RPMI7951 (cell line): ENCODE measurements at places on chromosomes 16 and 17. TPM values are rescaled to one million over a fixed set of nuclear protein-coding genes. Genes with fewer than 3 reads are reported as not detected.

GRCh38 chr17:82334204-82334621 is 647 bp upstream of the SECTM1 start:
- no peak for DNase-seq

- DNase-seq, result no peak
Observed at GRCh38 chr17:76086384-76086783, 7.4 kb downstream of the ZACN start.

GRCh38 chr17:30761060-30761459 is 63.4 kb downstream of the CRLF3 start:
- DNase-seq, result no peak

DNA sequence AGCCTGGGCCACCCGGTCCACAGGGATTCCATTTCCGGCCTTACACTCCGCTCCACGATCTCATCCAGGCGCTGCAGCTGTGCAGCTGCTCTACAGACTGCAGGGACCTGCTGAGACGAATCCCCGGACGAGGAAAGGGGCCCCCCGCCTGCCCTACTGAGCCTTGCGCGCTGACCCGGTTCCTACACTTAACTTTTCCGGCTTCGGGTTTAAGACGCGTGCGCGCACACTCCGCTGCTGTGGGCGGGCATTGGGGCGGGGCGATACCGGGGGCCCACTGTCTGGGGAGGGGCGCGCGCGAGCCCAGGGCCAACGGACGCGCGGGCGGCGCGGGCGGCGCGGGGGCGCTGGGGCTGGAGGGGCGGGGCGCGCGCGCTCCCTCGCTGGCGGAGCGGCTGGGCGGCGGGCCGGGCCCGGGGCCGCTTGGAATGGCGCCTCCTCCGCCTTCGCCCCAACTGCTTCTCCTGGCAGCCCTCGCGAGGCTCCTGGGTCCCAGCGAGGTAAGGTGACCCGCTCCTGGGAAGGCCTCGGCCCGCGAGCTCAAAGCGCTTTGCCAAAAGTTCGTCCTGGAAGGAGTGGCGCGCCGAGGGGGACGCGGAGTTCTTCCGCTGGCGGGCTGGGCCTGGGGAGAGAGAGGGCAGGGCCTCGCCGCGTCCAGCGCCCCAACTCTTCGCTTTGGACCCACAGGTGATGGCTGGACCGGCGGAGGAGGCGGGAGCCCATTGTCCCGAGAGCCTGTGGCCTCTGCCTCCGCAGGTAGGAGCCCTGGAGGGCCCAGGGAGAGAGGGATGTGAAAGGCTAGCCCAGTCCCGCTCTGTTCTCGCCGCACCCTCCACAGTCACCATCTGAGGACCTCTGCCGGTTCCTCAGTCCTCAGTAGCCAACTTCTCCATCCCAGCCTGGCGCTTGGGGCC is at the start of gene TP53I13:
TP53I13 (plus strand) TSS at position 371 of the 914 bp plus-strand sequence; CDS start at position 429, 58 bp downstream.
- DNase-seq, result peak; percentile 80

DNA sequence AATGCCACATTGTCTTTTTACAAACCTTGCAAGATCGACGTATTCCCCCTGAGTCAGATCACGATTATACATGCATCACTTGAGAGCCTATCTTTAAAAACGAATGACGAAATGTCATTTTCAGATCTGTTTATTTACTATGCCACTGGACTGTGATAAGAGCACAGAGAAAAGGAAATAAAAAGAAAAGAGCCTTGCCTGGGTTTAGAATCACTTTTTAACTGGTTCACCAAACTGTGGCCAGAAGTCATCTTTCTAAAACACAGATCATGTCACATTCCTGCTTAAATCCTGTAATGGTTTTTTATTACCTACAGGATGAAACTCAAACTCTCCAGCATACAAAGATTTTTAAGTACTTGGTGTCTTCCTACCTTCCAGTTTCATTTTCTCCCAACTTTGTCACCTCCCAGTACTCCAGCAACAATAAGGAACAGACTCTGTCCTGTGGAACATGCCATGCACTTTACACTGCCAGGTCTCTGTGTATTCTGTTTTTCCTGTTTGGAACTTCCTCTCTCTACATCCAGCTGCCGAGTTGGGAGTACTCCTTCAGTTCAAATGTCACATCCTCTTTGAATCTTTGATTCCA is 91.5 kb downstream of the SNX11 start:
- peak; percentile 10 for DNase-seq

The SLC5A10 gene
- total RNA-seq, result not detected in 2 replicates

GRCh38 chr16:81227785-81228184 is 10.7 kb upstream of the BCO1 start:
- DNase-seq, result no peak

The PTX4 gene
- total RNA-seq, result not detected in 2 replicates

GRCh38 chr17:3802461-3803307 is 1.7 kb upstream of the ITGAE start:
- DNase-seq, result peak; percentile 73

DNA sequence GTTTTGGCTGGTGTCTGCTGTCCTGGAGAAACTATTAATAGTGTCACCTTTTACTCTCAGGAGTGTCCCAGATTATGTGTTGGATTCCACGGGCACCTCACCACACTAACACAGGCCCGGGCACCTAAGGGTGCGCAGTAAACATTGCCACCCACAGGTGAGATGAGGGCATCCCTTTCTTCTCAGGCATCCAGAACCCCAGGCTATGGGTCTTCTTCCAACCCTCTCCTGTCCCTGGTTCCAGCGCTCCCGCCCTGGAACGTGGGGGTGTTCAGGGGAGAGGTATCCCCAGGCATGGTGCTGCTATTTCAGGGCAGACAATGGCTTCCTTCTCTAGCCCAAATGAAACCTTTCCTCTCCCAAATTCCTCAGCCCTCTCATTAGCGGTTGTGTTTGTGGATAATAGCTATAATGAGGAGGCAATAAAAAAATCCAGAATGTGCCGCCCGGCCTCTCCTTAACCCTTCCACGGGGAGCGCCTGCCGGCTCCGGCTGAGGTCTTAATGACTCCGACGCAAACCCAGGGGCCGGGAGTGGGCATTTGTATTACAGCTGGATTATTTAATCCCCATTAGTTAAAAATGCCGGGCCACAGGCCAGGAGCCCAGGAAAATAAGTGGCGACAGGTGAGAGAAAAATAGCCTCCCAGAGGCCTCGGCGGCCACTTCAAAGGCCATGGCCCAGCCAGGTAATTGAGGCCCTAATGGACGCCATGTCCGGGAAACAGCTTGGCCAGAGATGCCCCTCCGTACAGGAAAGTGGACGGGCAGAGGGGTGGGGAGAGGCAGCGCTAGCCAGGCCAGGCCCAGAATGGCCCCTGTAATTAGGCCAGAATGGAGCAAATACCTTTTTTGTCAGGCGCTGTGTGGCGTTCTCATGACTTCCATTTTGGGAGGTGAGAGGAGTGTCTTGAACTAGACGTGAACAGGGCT is 102.8 kb downstream of the IRX5 start:
- DNase-seq, result no peak

DNA sequence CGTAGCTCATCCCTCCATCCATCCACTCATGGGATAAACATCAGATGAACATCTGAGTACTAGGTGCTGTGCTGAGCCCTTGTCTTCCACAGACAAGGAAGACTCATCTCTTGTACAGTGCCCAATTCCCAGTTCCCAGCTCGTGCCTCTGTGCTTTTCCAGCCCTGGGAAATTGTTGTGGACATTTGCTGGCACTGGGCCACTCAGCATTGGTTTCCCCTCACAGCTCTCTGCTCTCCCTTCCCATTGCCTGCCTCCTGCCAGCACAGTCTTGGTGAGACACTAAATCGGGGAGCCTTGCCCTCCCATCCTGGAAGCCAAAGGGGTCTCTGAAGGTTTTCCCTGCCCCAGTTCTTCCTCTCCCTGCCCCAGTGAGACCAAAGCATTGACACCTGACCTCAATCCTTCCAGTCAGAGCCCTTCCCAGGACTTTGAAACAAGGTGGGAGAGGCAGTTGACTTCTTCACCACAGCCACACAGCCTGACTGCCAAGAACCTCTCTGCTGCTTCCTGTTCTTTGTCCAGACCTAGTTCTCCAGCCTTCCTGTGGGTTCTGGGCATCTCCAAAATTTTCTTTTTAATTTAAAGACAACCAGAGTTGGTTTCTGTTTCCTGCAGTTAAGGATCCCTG is 50.2 kb downstream of the WSB1 start:
- DNase-seq, result no peak

GRCh38 chr16:87185308-87185707 is 131.9 kb downstream of the C16orf95 start:
- DNase-seq, result no peak

- peak; percentile 3 for DNase-seq
Observed at GRCh38 chr16:10240854-10241613, 58.8 kb upstream of the GRIN2A start.

DNA sequence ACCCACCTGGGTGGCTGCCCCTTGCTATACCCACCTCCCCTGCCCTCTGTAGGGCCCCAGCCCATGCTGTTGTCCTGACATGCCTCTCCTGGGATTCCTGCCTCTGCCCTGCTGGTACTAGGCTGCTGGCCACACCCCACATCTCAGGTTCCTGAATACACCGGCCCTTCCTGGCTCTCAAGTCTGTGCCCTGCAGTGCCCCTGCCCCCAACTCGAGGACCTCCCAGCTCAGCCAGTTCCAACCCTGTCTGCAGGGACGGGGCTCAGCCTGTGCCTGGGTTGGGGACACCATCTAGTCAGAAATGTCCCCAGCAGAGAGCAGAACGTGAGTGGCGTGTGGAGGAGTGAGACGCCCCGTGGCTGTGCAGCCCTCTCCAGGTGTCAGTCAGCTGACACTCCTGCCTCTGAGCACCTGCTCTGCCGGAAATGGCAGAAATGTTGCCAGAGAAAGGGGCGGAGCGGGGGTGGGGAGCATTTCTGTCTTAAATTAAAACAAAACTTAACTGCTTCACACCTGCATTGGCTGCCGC is 28.7 kb downstream of the ACSF3 start:
- no peak for DNase-seq

DNA sequence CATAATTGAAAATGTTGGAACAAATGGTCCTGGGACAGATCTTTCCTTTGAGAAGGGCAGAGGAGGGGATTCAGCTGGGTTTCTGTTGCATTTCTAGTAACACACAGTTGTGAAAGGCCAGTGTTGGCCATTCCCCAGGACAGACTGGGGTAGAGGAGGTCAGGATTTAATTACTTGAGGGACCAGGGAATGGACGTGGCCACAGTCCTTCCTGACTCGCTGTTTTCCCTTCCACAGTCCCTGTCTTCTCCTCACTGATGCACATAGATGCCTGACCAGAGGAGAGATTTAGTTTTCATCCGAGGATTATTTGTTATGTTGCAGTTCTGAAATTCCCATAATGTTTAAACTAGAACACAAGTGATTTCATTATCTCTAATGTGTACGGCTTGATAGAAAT is 25.2 kb upstream of the HEATR6 start:
- no peak for DNase-seq

The TNFRSF13B gene
- not detected in 2 replicates for total RNA-seq

The TOP2A gene
- 303 and 315 TPM in 2 replicates for total RNA-seq

The NPIPB6 gene
- 0.24 and 0.29 TPM in 2 replicates for total RNA-seq

The CNTNAP4 gene
- total RNA-seq, result not detected in 2 replicates

GRCh38 chr16:67548265-67549126 is 13.8 kb upstream of the CTCF start:
- no peak for DNase-seq

The GABARAP gene
- 451 and 468 TPM in 2 replicates for total RNA-seq

DNA sequence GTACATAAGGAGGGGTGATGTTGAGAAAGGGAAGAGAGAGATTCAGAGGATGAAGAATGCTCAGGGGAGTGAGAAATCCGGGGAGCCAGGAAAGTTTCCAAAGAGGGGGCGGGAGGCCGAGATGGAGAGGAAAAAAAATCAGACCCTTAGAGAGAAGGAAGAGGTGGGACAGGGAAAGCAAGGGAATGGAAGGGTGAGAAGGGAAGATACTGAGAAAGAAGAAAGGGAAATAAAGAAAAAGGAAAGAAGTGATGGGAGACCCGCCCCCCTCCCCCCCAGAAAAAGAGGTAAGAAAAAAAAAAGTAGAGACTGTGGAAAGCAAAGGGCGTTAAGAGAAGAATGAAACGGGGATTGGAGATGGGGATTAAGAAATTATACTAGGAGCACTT is 507 bp downstream of the DYNLRB2 start:
- DNase-seq, result no peak

DNA sequence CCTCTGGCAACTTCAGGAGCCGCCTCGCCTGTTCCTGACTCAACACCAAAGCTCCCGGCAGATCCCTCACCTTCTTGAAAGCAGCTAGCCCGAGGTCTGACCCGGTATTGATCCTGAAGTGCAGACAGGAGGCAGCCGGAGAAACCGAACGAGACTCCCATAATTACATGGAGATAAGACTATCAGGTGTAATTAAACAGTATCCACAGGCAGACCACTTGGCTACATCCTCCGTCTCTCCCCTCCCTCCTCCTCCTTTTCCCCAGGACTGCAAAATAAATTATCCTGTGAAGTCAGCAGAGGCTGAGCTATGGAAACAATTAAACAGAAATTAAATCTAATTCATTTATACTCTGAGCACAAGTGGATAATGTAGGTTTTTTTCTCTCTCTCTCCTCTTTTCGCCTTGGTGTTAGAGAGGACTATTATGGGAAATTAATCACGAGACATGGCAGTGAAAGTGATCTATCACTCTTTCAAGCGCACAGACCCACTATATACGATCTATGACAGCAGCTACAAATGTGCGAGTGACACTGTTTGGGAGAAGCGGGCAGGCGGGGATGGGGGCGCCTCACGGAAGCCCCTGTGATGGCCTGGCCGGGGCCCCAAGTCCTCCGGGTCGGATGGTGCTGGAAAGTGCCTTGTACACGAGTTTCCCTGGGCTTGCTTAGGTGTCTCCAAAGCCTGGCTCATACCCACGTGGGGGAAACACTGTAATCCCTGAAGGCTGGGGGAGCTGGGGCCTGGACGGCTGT is 92.8 kb downstream of the RBFOX3 start:
- no peak for DNase-seq

GRCh38 chr16:81415751-81416150 is 28.9 kb upstream of the CMIP start:
- no peak for DNase-seq

The NTN3 gene
- total RNA-seq, result not detected in 2 replicates

DNA sequence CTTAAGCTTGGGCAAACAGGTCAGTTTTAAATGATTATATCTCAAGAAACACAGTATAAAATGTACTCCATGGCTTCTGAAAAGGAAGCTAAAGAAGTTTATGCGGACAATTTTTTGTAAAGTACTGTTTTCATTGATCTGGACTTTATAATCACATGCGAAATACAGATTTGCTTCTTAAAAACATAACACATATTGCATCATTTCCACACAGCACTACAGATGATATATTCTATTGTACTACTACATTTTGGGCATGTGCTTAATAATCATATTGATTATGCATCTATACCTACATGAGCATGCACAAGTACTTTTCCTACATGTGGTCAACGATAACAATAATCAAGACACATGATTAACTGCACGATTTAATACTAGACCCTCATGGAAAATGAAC is 22.5 kb downstream of the TRIM37 start:
- no peak for DNase-seq

GRCh38 chr17:51799240-51799639 is 359.3 kb downstream of the CA10 start:
- no peak for DNase-seq

- no peak for DNase-seq
Observed at GRCh38 chr17:63986821-63987220, 11.3 kb upstream of the PRR29 start.

The SDR42E2 gene
- not detected in 2 replicates for total RNA-seq
